Bladder microvascular endothelial cell (primary cell): ENCODE measurements at places on chromosomes 16 and 17. TPM values are rescaled to one million over a fixed set of nuclear protein-coding genes. Genes with fewer than 3 reads are reported as not detected.

RND2 gene
- 0.16 and 0.19 TPM in 2 replicates for total RNA-seq

CDH15 gene
- total RNA-seq = 0.06 and 0.16 TPM in 2 replicates

CTRB2 gene
- total RNA-seq = not detected in 2 replicates

ARHGAP23 gene
- total RNA-seq = 33.4 and 86.3 TPM in 2 replicates

CD300C gene
- not detected in 2 replicates for total RNA-seq

HGS gene
- 51.5 and 85.7 TPM in 2 replicates for total RNA-seq

KRTAP17-1 gene
- total RNA-seq = not detected in 2 replicates

TAC4 gene
- not detected in 2 replicates for total RNA-seq

KRTAP9-8 gene
- not detected in 2 replicates for total RNA-seq

SDK2 gene
- total RNA-seq = not detected in 2 replicates

DNAAF8 gene
- 0.25 and 0.32 TPM in 2 replicates for total RNA-seq

TBC1D3G gene
- not detected in 2 replicates for total RNA-seq

DRC3 gene
- total RNA-seq = 0.49 and 2.3 TPM in 2 replicates

HBA1 gene
- total RNA-seq = not detected in 2 replicates

CCDC200 gene
- total RNA-seq = not detected in 2 replicates

NPTX1 gene
- total RNA-seq = 0.16 and 1.2 TPM in 2 replicates

SLC6A4 gene
- total RNA-seq = under 0.01 and 3.5 TPM in 2 replicates

C17orf78 gene
- total RNA-seq = not detected in 2 replicates

KRT16 gene
- total RNA-seq = 0.19 and 0.65 TPM in 2 replicates

FBXO39 gene
- under 0.01 and 7.1 TPM in 2 replicates for total RNA-seq

CEP20 gene
- total RNA-seq = 17.3 and 19.5 TPM in 2 replicates

MSLN gene
- total RNA-seq = not detected in 2 replicates

RANGRF gene
- total RNA-seq = 7.8 and 8.8 TPM in 2 replicates

CLEC19A gene
- not detected in 2 replicates for total RNA-seq

UQCRC2 gene
- 169 and 230 TPM in 2 replicates for total RNA-seq

CCT6B gene
- total RNA-seq = 0.16 and 0.25 TPM in 2 replicates

CHMP1A gene
- 94.9 and 121 TPM in 2 replicates for total RNA-seq

CTF1 gene
- under 0.01 and 0.19 TPM in 2 replicates for total RNA-seq

CFAP119 gene
- 0.65 and 0.82 TPM in 2 replicates for total RNA-seq

NOTUM gene
- total RNA-seq = 0.19 TPM in 1 of 2 replicates, not detected in the other

NEURL4 gene
- 10.4 and 31.2 TPM in 2 replicates for total RNA-seq
